ENCODE measurements at places on chromosomes 3 and 15.

- DNase-seq, result no peak
Measured at GRCh38 chr3:14490255-14490654, 49.9 kb downstream of the GRIP2 start.

GRCh38 chr3:182148360-182148759 is 436.6 kb downstream of the SOX2 start:
- DNase-seq, result no peak

GRCh38 chr15:68256675-68257450 is 20.7 kb upstream of the FEM1B start:
- peak; percentile 88 for DNase-seq

DNA sequence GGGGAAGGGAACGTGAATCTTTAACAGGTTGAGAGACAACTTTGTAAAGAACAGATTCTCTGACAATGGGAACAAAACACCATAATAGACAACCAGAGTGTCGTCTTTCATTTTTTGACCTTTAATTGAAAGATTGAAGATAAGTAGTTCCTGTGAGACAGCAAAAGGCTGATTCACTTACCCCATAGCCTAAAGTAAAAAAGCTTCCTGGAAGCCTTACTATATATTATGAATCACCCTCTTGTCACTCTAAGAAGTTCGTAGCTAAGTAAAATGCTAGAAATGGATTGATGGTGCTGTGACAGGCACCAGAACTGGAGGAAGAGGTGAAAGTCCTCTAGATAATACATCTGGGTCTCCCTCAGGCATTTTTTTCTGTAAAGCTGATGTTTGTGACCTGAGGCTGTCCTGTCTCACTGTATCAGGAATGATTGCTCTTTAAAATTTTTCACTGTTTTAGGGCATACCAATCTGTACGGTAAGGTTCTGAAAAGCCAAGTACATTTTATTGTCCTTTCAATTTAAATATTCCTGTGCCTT is 824.6 kb upstream of the SEMA6D start:
- no peak for DNase-seq

DNA sequence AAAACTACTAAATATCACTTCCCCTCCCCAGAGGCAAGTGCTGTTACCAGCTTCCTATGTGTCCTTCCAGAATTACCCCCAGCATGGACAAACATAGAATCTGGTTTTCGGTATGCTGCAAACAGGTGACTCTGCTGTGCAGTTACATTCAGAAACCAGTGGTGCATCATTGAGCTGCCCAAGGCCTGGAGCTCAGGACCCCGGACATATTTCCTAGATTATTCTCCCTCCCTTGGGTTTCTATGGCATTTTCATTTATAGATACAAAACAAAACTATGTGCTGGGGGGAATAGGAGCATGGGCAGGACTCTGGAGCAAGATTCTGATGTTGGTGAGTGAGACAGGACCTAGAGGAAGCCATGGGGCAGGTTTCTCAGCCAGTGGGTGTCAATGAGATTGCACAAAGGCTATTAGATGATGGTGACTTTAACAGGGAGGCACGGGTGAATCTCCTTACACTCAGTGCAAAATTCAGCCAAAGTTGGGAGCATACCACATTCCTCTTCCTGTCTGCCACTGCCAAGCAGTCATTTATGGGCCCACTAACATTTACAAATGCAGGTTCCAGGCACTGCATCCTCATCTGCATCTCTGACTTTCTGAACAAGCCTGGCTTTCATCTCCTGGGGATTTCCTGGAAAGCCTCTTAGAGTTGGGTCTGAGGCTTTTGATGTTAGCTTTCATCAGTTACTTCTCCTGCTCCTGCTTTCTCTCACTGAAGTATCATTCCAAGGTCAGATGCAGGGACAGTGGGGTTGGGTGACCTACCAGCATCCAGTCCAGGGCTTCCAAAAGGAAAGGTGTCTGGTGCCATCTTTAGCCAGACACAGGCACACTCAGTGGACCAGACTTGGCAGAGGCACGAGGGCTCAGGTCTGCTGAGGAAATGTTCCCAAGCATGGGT is 44.5 kb downstream of the CMTM7 start:
- DNase-seq, result no peak

DNA sequence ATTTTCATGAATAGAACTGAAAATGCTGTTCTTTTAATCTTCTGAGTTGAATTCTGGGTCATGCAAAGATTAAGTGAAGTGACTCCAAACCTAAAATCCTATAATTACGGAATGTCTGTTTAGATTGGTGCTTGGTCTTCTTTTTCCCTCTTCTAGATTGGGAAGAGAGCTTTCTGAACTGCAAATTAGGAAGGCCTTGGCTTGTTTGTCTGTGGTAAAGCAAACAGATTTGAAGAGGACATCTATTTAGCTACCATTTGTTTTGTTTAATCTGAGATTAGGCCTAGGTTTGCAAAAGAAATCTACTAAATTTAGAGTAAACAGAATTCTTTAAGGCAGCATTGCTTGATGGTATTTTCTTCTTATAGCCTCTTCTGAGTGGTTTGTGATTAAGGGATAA is 23.5 kb downstream of the PAQR9 start:
- no peak for DNase-seq

- DNase-seq, result no peak
Measured at GRCh38 chr3:112900113-112900512, 53.4 kb upstream of the CD200R1L start.

GRCh38 chr3:119620899-119621298 is 23.2 kb downstream of the PLA1A start:
- no peak for DNase-seq

DNA sequence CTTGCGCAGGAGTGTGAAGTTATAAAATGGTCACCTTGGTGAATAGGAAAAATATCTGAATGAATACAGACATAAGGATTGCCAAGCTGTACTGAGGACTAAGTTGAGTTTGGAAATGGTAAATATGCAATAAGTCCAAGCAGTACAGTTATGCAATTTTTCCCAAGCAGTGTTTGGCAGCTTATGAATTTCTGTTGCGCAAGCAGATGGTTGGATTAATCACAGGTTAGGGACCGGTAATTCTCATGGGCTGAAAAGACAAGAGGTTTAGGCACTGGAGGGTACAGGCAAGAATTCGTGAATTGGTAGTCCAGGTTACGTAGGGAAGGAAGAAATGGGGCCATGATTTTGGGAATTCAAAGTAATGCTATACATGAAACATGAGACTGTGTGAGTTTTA is 210.3 kb downstream of the RAP2B start:
- no peak for DNase-seq
